ENCODE measurements at places on chromosomes 16 and 17.

DNA sequence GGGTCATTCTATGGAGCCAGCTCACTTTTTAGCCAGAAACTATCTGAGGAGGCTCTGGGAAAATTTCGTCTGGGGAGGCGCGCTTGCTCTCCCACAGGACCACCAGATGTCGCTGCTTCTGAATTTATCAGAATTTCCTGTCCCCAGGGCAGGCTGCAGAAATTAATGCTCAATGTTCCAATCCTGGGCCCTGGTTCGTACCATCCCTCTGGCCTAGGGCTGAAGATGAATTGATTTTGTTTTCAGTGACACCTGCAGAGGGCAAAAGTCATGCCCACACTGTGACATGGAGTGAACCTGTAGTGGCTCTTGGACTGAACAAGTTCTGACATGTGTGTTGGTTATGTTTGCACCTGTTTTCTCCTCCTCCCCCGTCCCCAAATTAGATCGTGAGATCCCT lies 482.6 kb downstream of the NPIPA7 start:
- H3K27me3 ChIP-seq: no peaks in the 10 kb centered on the region
- no peaks in the 10 kb centered on the region for H3K4me1 ChIP-seq
- no peaks in the 10 kb centered on the region for H3K36me3 ChIP-seq
- no peak overlapping the region for H3K27ac ChIP-seq

GRCh38 chr16:8819411-8820034 lies 21.9 kb downstream of the PMM2 start:
- H3K4me1 ChIP-seq: 0 out of 2 replicates have a peak, but pooled peaks cover 7% of the 10 kb centered on the region
- no peak overlapping the region for H3K4me3 ChIP-seq
- no peak overlapping the region for H3K27ac ChIP-seq
- H3K36me3 ChIP-seq: peaks cover 78% of the 10 kb centered on the region
- no peaks in the 10 kb centered on the region for H3K27me3 ChIP-seq

GRCh38 chr16:5928476-5929065 lies 831.0 kb upstream of the EEF2KMT start:
- H3K27ac ChIP-seq: no peak overlapping the region
- H3K36me3 ChIP-seq: no peaks in the 10 kb centered on the region
- H3K4me3 ChIP-seq: no peak overlapping the region
- no peaks in the 10 kb centered on the region for H3K4me1 ChIP-seq

- H3K4me3 ChIP-seq: no peak overlapping the region
- H3K4me1 ChIP-seq: no peaks in the 10 kb centered on the region
- no peak overlapping the region for H3K27ac ChIP-seq
Observed at GRCh38 chr17:58066401-58066800, 16.8 kb upstream of the DYNLL2 start.

- H3K4me1 ChIP-seq: peaks cover 8% of the 10 kb centered on the region
- peaks cover 14% of the 10 kb centered on the region for H3K27me3 ChIP-seq
- no peaks in the 10 kb centered on the region for H3K36me3 ChIP-seq
Observed at GRCh38 chr17:17476865-17477467, at the start of gene MED9. Gene MED9, plus strand, starts transcription at chr17:17477000. Its CDS starts 42 bp downstream, at chr17:17477042.

GRCh38 chr16:88331989-88332920 lies 50.5 kb upstream of the ZNF469 start:
- peak; percentile 100 for DNase-seq
- H3K27me3 ChIP-seq: no peaks in the 10 kb centered on the region
- H3K36me3 ChIP-seq: no peaks in the 10 kb centered on the region
- peak overlapping the region; percentile 99 for H3K27ac ChIP-seq
- H3K4me1 ChIP-seq: peaks cover 23% of the 10 kb centered on the region
